ENCODE measurements at places on chromosomes 16 and 17.
A peak's percentile ranks its signal among the peaks of the same experiment; 100 is the strongest.

GRCh38 chr16:14002416-14002990 is 68.6 kb upstream of the MRTFB start:
- H3K27ac ChIP-seq, result no peak overlapping the region
- peaks cover 8% of the 10 kb centered on the region for H3K27me3 ChIP-seq
- no peak for DNase-seq
- peaks cover 16% of the 10 kb centered on the region for H3K4me1 ChIP-seq

GRCh38 chr17:44122816-44123355 is 555 bp downstream of the HDAC5 start:
- no peaks in the 10 kb centered on the region for H3K36me3 ChIP-seq
- peak overlapping the region; percentile 78 for H3K4me3 ChIP-seq
- H3K27me3 ChIP-seq, result peaks cover 7% of the 10 kb centered on the region
- DNase-seq, result no peak
- H3K4me1 ChIP-seq, result peaks cover 7% of the 10 kb centered on the region

- H3K27ac ChIP-seq, result peak overlapping the region; percentile 99
- peak; percentile 39 for DNase-seq
- no peaks in the 10 kb centered on the region for H3K27me3 ChIP-seq
- H3K4me3 ChIP-seq, result no peak overlapping the region
Observed at GRCh38 chr16:24989494-24989893, 25.7 kb downstream of the ARHGAP17 start.

DNA sequence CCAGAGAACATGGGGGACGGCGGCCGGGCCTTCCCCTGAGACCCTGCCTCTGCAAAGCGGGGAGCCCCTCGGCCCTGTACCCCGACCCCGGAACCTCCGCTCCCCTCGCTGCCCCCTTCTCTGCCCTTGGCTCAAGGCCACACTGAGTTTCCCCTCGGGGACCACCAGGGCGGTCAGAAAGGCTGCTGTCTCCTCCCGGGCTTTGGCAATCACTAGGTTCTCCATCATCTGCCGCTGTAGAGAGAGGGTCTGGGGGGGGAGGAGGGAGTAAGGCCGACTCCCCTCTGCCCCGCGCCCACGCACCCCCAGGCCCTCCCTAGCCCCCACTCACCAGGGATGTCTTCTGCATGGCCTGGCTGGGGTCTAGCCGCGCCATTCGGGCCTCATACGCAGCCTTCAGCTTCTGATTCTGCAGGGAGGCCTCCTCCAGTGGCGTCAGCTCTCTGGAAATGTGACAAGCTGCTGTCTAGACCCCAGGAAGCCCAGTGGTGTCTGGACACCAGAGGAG is 8.4 kb downstream of the VPS9D1 start:
- peak overlapping the region; percentile 78 for H3K27ac ChIP-seq
- peak overlapping the region; percentile 95 for H3K4me3 ChIP-seq
- DNase-seq, result no peak
- peaks cover 9% of the 10 kb centered on the region for H3K4me1 ChIP-seq
- H3K27me3 ChIP-seq, result no peaks in the 10 kb centered on the region

DNA sequence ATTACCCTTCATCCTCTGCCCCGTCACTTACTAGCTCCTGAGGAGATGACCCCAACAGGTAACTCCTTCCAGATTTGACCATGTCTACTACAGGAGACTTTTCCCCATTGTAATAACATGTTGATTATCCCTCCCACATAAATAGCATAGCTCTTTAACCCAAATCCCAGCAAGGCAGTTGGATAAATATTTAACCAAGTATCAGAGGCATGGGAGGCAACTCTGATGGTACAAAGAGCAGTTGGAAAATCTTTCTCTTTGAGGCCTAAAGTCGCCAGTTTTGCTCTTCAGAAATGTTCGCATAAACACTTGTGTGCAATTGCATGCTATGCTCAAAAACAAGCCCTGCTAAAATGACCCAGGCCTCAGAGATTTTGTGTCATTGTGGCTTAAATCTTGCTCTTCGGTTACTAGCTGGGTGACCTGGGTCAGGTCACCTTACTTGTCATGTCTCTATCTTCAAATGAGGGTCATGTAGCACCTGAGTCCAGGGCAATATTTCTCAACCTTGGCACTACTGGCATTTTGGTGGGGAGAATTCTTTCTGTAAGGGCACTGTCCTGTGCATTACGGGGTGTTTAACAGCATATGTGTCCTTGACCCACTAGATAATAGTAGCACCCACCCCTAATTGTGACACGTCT is 48.8 kb downstream of the HSD17B2 start:
- H3K27ac ChIP-seq, result no peak overlapping the region
- H3K4me3 ChIP-seq, result no peak overlapping the region
- DNase-seq, result no peak
- H3K4me1 ChIP-seq, result no peaks in the 10 kb centered on the region
- H3K27me3 ChIP-seq, result peaks cover 2% of the 10 kb centered on the region

GRCh38 chr16:50599494-50599893 is 51.3 kb downstream of the NKD1 start:
- no peak overlapping the region for H3K27ac ChIP-seq
- no peaks in the 10 kb centered on the region for H3K4me1 ChIP-seq
- DNase-seq, result no peak
- H3K27me3 ChIP-seq, result no peaks in the 10 kb centered on the region

- H3K27me3 ChIP-seq, result no peaks in the 10 kb centered on the region
- H3K4me3 ChIP-seq, result peak within 1 kb of the TSS; percentile 32
- DNase-seq, result peak; percentile 62
- H3K27ac ChIP-seq, result no peak within 1 kb of the TSS
- peaks cover 9% of the 10 kb centered on the region for H3K4me1 ChIP-seq
Observed at GRCh38 chr16:641326-642188, at the start of gene MCRIP2. Gene MCRIP2 (plus strand): TSS chr16:641828. CDS start chr16:641992, 164 bp downstream.

- H3K4me3 ChIP-seq, result peak overlapping the region; percentile 61
- H3K27ac ChIP-seq, result no peak overlapping the region
- H3K27me3 ChIP-seq, result peaks cover 35% of the 10 kb centered on the region
- peak; percentile 11 for DNase-seq
Observed at GRCh38 chr17:79842656-79843473, 3.6 kb upstream of the CBX4 start.

Data from endothelial cell of umbilical vein (primary cell).